ENCODE measurements at places on chromosomes 3 and 15.

DNA sequence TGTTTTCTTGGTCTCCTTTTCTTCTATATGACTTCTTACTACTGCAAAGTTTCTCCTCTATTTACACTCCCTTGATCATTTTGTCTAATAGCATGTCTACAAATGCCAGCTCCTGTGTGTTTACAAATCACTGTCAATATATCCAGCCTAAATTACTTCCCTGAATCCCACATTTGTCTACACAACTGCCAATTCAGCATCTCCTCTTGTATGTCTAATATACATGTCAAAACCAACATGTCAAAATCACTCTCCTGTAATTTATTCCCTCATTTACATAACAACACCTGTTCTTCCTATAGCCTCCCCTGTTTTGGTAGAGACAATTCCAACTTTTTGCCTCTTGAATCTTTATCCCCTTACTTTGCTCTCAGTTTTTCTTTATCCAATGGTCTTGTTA, 359.3 kb downstream of the PLOD2 start:
- no peak for DNase-seq

DNA sequence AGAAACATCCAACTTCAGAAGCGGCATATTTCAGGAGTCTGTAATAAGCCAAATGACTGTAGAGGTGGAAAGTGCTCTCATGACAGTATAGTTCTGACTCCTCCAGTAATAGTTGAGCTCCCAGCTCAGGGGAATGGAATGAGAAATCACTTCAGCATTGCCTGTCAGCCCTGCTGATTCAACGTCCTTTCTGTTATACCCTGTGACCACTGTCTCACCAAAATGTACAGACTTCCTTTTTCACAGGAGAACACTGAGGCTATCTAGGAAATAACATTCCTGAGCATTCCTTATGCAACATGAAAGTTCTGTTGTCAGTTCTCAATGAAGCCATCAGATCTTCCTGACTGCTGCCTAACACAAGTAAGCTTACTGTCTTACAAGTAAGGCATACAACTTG, 284.5 kb upstream of the MME start:
- DNase-seq: no peak

DNA sequence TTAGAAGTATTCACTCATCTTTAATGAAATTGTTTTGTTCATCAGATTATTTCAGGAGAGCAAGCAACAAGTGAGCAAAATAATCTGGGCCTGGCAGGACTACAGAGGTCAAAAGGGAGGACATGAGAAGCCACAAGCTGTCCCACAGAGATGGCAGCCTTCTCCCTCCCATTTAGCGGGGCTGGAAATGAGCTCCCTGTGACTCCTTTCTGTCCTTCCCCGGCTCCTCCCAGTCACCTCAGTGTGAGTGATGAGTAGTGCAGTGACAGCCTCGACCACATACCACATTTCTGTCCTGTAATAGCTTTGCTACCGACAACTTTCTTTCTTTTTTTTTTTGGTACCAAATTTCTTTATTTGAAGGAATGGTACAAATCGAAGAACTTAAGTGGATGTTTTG, 38.0 kb downstream of the RAB7A start:
- DNase-seq: no peak

- DNase-seq: no peak
Observed at GRCh38 chr15:62253294-62253693, 88.2 kb upstream of the C2CD4B start.

- no peak for DNase-seq
Observed at GRCh38 chr3:34254285-34254684, 455.9 kb downstream of the PDCD6IP start.

DNA sequence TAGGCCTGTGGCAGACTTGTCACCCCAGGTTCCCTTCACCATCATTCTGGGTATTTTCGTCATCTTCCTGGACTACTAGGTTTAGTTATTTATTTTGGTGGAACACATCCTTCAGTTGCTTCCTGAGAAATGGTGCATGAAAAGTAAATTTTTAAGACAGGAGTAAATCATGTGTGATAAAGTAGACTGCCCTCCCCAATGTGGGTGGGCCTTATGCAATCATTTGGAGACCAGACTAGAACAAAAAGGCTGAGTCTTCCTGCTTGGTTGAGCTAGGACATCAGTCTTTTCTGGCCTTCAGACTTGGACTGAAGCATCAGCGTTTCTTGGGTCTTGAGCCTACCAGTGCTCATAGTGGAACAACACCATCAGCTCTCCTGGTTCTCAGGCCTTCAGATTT, 50.7 kb upstream of the SLC2A2 start:
- no peak for DNase-seq

GRCh38 chr15:101597360-101597928, 54.7 kb downstream of the TM2D3 start:
- peak; percentile 24 for DNase-seq

GRCh38 chr15:52784799-52785671, 5.1 kb downstream of the ONECUT1 start:
- no peak for DNase-seq

GRCh38 chr3:52442409-52443267, 2.3 kb downstream of the SEMA3G start:
- DNase-seq: no peak

GRCh38 chr3:150737874-150738679, 24.9 kb downstream of the SIAH2 start:
- DNase-seq: peak; percentile 26
